ENCODE measurements at places on chromosomes 11 and 22. TPM values are rescaled to one million over a fixed set of nuclear protein-coding genes. Genes with fewer than 3 reads are reported as not detected.

Gene OR10A2
- not detected for total RNA-seq

Gene MSANTD4
- total RNA-seq = 36.9 TPM

Gene FGF19
- not detected for total RNA-seq

Gene RFPL2
- not detected for total RNA-seq

Gene MMP8
- total RNA-seq = 0.33 TPM

Gene FDX1
- 8.1 TPM for total RNA-seq

Gene RELA
- 23.8 TPM for total RNA-seq

Gene FIBIN
- 25.6 TPM for total RNA-seq

Gene MS4A3
- total RNA-seq = not detected
